Immature natural killer cell (primary cell): ENCODE measurements at places on chromosomes 16 and 17. TPM values are rescaled to one million over a fixed set of nuclear protein-coding genes. Genes with fewer than 3 reads are reported as not detected.
A peak's percentile ranks its signal among the peaks of the same experiment; 100 is the strongest.

DNA sequence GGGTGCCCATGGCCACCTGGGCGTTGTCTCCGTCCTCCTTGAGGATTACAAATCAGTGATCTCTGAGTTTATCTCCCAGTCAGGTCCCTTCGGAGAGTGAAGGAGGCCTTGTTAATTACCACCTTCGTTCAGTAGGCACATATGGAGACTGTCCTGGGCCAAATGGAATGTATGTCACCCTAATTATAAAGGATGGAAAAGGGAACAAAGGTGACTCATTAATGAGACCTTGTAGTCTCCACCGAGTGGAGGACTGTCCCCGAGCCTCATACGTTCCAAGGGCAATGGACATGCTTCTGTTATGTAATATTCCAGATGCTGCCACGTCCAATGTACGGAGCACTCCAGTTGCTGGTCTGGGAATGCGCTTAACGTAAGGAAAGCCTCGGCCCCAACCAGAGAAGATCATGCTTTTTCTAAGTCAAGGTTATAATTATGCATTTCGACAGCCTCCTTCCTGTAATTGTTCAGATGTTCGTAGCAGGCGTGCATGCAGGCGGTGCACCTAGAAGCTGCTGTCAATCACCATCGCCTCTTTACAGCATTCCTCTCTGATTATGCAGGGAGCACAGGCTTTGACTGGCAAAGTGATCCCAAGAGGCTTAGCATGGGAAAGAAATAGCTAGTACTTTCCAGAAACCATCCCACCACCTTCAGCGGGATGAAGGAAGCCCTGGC is 22.4 kb upstream of the SEC14L1 start:
- H3K4me1 ChIP-seq, result no peaks in the 10 kb centered on the region
- no peaks in the 10 kb centered on the region for H3K36me3 ChIP-seq
- H3K27me3 ChIP-seq, result peaks cover 5% of the 10 kb centered on the region
- H3K27ac ChIP-seq, result no peak overlapping the region
- no peak overlapping the region for H3K4me3 ChIP-seq

GRCh38 chr16:67101311-67102082 is 8.2 kb upstream of the PHAF1 start:
- no peaks in the 10 kb centered on the region for H3K4me1 ChIP-seq
- H3K27me3 ChIP-seq, result no peaks in the 10 kb centered on the region
- H3K27ac ChIP-seq, result no peak overlapping the region
- H3K4me3 ChIP-seq, result no peak overlapping the region

BCL6B gene
- polyA plus RNA-seq, result not detected

TMC6 gene
- polyA plus RNA-seq, result 194 TPM

GRCh38 chr16:22369221-22369811 is 5.1 kb downstream of the CDR2 start:
- no peaks in the 10 kb centered on the region for H3K36me3 ChIP-seq
- H3K27me3 ChIP-seq, result peaks cover 2% of the 10 kb centered on the region
- H3K4me3 ChIP-seq, result no peak overlapping the region
- peaks cover 21% of the 10 kb centered on the region for H3K4me1 ChIP-seq
- H3K27ac ChIP-seq, result no peak overlapping the region

DNA sequence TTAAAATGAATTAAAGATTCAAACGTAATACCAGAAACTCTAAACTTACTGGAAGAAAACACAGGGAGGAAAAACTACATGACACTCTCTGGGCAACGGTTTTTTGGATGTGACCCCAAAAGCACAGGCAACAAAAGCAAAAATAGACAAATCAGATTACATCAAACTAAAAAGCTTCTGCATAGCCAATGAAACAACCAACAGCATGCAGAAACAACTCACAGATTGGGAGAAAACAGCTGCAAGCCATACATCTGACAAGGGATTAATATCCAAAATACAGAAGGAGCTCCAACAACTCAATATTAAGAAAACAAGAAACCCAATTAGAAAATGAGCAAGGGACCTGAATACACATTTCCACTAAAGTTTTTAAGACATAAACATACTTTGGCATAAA is 69.2 kb upstream of the ALOX12 start:
- peaks cover 2% of the 10 kb centered on the region for H3K4me1 ChIP-seq
- H3K4me3 ChIP-seq, result no peak overlapping the region
- H3K27me3 ChIP-seq, result peaks cover 2% of the 10 kb centered on the region
- H3K36me3 ChIP-seq, result peaks cover 6% of the 10 kb centered on the region

GRCh38 chr16:60279061-60279665 is 1545.0 kb upstream of the GOT2 start:
- DNase-seq, result no peak
- H3K4me1 ChIP-seq, result no peaks in the 10 kb centered on the region

- peak; percentile 28 for DNase-seq
- peaks cover 22% of the 10 kb centered on the region for H3K4me1 ChIP-seq
- peaks cover 4% of the 10 kb centered on the region for H3K27me3 ChIP-seq
- peak overlapping the region; percentile 73 for H3K4me3 ChIP-seq
Observed at GRCh38 chr17:21452377-21453143, 76.4 kb downstream of the KCNJ12 start.

C16orf54 gene
- 39.8 TPM for polyA plus RNA-seq

DNA sequence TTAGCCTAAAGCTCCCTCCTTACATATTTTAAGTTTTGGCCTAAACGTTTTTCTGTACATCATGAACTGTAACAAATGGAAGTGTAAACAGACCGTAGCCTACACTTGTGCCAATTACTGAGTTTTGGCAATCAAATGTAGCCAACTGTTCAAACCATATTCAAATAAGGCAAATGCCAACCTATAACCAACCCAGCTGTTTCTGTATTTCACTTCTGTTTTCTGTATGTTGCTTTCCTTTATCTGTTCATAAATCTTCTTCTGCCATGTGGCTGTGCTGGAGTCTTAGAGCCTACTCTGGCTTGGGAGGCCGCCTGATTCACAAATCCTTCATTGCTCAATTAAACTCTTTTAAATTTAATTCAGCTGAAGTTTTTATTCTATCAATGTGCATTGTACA is 6.9 kb upstream of the C16orf78 start:
- H3K4me3 ChIP-seq, result no peak overlapping the region
- H3K36me3 ChIP-seq, result no peaks in the 10 kb centered on the region
- H3K4me1 ChIP-seq, result no peaks in the 10 kb centered on the region
- peaks cover 5% of the 10 kb centered on the region for H3K27me3 ChIP-seq
- DNase-seq, result no peak
- H3K27ac ChIP-seq, result no peak overlapping the region

- peak overlapping the region; percentile 90 for H3K4me3 ChIP-seq
- peaks cover 53% of the 10 kb centered on the region for H3K27me3 ChIP-seq
- H3K36me3 ChIP-seq, result no peaks in the 10 kb centered on the region
- H3K4me1 ChIP-seq, result peaks cover 99% of the 10 kb centered on the region
- peak overlapping the region; percentile 98 for H3K27ac ChIP-seq
Observed at GRCh38 chr16:85567101-85567866, 45.8 kb upstream of the GSE1 start.

NPTX1 gene
- not detected for polyA plus RNA-seq

C16orf86 gene
- polyA plus RNA-seq, result 6.2 TPM

- no peaks in the 10 kb centered on the region for H3K27me3 ChIP-seq
- DNase-seq, result no peak
- H3K4me1 ChIP-seq, result peaks cover 94% of the 10 kb centered on the region
- peak overlapping the region; percentile 88 for H3K27ac ChIP-seq
Observed at GRCh38 chr17:64388961-64389565, 1.6 kb downstream of the PECAM1 start.
